ENCODE measurements at places on chromosomes 4 and X. TPM values are rescaled to one million over a fixed set of nuclear protein-coding genes. Genes with fewer than 3 reads are reported as not detected.

Gene RFC1
- total RNA-seq, result 39.9 TPM

Gene OTOP1
- not detected for total RNA-seq

GRCh38 chr4:158769175-158769921 is 522 bp downstream of the FNIP2 start:
- peaks cover 47% of the 10 kb centered on the region for H3K4me1 ChIP-seq
- no peaks in the 10 kb centered on the region for H3K27me3 ChIP-seq

- peak overlapping the region; percentile 83 for H3K4me3 ChIP-seq
- H3K27ac ChIP-seq, result peak overlapping the region; percentile 86
- no peaks in the 10 kb centered on the region for H3K27me3 ChIP-seq
- H3K4me1 ChIP-seq, result peaks cover 66% of the 10 kb centered on the region
- H3K36me3 ChIP-seq, result no peaks in the 10 kb centered on the region
Measured at GRCh38 chrX:136170139-136170800, 22.9 kb downstream of the FHL1 start.

Data from HFFc6 (cell line).